ENCODE measurements at places on chromosomes 4 and X. TPM values are rescaled to one million over a fixed set of nuclear protein-coding genes. Genes with fewer than 3 reads are reported as not detected.

Gene PDE5A
- 0.66 TPM for total RNA-seq

Gene INTU
- 0.21 TPM for total RNA-seq

Gene GPC4
- 0.27 TPM for total RNA-seq

Gene TRIM60
- total RNA-seq, result not detected

Gene CENPVL1
- not detected for total RNA-seq

Gene ARHGAP24
- total RNA-seq, result not detected

Gene TRPC5OS
- not detected for total RNA-seq

Gene TRIM75
- not detected for total RNA-seq

Gene GLUD2
- 0.36 TPM for total RNA-seq

DNA sequence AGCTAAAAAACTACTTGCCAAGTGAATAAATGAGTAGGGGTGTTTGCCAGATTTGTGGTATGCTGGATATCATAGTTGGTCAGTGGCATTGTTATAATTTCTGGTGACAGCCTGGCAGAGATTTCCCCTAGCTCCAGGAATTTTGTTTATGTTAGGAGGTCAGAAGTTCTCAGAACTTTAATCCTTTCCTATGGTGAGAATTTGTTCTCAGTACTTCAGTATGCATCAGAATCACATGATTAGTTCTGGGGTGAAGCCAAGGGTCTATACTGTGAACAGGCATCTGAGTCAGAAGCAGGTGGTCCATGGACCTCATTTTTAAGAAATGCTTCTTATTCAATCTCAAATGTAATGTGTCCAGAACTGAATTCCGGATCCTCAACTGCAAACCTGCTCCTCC is 10.5 kb downstream of the RASSF6 start:
- DNase-seq, result no peak

DNA sequence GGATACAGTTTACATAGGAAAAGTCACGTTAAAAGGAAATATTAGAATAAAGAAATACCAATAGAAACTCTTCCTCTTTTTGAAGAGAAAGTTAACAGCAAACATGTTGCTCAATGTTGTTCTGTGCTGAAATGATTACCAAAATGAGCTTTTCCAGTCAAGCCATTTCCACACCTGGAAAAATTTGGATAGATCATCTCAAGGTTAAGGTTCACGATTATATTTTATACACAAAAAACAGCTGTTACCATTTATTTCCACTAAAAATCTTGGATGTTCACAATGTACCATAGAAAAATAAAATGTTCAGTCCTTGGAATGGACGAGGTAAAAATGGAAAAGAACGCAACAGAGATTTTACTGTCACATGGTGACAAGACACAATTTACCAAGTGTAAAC is 218.7 kb downstream of the SCFD2 start:
- DNase-seq, result no peak

GRCh38 chr4:53861856-53862610 is 202.4 kb downstream of the CHIC2 start:
- no peak for DNase-seq

DNA sequence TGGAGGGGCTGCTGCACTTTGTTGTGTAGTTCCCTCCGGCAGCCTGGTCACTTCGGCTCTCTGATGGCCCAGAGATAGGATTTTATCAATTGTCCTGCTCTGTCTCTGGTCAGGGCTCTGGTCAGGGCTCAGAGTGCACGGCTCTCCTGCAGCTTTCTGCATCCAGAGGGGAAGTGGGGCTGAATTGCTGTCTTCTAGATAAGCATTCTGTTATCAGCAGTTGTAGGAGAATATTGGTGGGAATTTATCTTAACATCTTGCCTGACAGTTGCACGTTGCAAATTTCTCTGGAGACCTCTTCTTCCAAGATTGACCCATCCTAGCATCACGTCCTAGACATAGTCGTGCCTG is 62.8 kb downstream of the FAM193A start:
- no peak for DNase-seq

DNA sequence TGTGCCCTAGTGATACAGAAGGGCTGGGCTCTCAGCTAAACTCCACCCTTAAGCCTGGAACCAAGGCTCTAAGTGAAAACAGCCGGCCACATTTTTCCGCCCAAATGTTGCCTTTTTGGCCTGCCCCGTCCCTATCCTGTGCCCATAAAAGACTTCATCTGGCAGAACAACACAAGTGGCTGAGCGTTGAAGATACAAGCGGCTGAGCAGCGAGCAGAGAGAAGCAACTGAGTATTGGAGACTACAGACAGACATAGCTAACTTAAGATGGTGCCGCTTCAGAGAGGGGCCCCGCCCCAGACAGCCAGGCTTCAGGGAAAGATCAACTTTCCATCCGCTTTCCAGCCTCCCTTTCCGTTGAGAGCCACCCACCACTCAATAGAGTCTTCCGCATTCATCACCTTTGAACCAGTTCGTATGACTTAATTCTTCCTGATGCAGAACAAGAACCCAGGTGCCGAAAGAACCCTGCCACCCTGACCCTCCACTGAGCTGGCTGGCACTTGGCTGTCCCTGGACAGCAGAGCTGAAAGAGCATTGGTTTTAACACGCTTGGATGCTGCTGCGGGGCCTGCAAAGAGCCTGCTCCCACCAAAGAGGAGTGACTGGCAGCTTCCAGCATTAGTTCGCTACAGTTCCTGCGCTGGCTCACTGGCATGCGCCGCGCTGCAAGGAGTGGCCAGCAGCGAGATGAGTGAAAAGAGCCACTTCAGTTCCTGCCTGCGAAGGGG is 853.2 kb upstream of the INTU start:
- no peak for DNase-seq

DNA sequence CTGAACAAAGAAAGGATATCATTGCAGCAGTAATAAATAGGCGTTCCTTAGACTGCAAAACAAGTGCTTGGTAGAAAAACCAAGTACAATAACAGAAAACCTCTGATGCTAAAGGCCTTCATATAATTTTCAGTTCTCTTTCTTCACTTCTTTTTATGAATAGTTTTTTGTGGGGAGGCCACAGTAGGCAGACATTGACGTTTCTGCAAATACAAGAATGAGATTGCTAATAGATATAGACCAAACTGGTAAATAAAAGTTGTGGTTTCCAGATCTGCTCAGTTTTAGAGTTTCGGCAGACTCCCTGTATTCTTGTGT is 57.0 kb upstream of the RAP1GDS1 start:
- DNase-seq, result no peak

GRCh38 chr4:94960708-94961107 is 203.0 kb downstream of the BMPR1B start:
- DNase-seq, result no peak

- no peak for DNase-seq
Measured at GRCh38 chr4:24843096-24843495, 47.7 kb downstream of the SOD3 start.

DNA sequence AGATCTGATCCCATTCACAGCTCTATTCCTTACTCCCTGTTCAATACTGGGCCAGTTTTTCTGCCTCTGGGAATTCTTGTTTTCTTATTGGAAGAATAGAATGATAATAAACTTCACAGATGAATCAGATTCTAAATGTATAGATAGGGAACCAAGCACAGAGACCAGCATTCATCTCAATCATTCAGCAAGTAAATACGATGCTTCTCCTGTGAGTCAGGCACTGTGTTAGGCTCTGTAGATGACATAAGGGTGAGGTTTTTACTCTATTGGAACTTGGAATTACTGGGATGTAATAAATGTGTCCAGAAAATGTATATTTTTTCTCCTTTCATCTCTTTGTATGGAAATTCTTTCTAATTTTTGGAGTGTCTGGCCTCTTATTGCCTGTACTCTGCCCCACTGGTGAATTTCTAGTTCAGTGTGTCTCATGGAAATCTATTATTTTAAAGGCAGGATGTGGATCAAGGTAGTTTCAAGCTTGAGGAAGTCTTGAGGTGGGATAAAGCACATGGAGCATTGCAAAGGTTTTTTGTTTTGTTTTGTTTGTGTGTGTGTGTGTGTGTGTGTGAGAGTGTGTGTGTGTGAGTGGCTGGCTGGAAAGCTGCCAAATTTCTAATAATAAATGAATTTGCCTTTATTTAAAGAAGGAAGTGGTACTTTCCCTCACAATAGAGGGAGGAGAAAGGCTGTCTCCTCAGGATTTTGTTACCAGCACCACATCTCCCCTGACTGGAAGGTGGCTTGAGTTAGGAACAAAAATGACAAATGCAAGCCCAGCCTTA is 117.9 kb upstream of the HS3ST1 start:
- no peak for DNase-seq

- DNase-seq, result no peak
Measured at GRCh38 chr4:165602621-165603020, 223.8 kb downstream of the CPE start.

- no peak for DNase-seq
Measured at GRCh38 chr4:87038837-87039615, 104.2 kb downstream of the AFF1 start.

DNA sequence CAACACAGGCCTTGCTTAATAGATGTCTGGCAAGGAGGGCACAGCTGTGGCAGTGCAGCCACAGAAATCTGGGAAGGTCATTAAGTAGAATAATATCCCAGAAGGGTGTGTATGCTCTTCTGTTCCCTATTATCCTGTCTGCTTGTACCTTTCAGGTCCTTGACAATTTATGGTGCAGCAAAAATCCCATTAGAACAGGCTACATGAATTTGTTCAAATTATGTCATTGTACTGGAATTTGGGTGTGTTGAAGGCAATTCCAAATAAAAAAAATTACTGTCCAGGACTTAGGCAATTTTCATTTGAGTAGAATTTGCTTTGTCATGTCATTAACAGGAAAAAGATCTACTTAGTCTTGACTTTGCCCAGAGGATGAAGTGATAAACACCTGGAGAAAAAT is 192.1 kb downstream of the IDS start:
- DNase-seq, result no peak

- no peak for DNase-seq
Measured at GRCh38 chr4:63459329-63459728, 949.9 kb downstream of the TECRL start.

GRCh38 chrX:16042980-16043379 is 80.4 kb upstream of the GRPR start:
- DNase-seq, result no peak

DNA sequence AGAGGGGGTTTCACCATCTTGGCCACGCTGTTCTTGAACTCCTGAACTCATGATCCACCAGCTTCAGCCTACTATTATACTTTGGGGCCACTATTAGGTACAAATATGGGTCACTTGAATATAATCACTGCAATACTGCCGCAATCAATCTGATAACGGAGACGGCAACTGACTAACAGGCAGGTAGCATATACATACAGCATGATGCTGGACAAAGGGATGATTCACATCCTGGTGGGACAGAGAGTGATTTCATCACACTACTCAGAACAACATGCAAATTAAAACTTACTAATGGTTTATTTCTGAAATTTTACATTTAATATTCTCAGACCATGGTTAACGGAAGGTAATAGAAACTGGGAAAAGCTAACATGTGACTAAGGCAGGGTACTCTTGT is 10.9 kb downstream of the LRBA start:
- DNase-seq, result no peak

DNA sequence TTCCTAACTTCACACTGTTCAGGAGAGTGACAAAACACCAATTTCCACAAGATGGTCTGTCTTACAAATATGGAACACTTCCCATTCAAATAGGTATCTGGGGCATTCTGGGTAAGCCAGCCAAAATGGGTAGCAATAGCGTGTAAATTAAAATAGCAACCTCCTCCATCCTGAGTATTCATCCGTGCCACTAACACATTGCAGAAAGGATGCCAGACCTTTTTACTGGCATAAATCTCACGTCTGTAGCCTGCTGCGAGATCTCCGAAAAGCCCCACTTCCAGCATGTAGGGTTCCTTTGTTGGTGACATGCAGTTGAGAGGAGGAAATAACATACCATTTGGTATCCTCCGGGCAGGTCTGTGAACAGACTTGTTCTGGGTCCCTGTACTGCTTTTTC is 52.7 kb upstream of the RAI2 start:
- no peak for DNase-seq

DNA sequence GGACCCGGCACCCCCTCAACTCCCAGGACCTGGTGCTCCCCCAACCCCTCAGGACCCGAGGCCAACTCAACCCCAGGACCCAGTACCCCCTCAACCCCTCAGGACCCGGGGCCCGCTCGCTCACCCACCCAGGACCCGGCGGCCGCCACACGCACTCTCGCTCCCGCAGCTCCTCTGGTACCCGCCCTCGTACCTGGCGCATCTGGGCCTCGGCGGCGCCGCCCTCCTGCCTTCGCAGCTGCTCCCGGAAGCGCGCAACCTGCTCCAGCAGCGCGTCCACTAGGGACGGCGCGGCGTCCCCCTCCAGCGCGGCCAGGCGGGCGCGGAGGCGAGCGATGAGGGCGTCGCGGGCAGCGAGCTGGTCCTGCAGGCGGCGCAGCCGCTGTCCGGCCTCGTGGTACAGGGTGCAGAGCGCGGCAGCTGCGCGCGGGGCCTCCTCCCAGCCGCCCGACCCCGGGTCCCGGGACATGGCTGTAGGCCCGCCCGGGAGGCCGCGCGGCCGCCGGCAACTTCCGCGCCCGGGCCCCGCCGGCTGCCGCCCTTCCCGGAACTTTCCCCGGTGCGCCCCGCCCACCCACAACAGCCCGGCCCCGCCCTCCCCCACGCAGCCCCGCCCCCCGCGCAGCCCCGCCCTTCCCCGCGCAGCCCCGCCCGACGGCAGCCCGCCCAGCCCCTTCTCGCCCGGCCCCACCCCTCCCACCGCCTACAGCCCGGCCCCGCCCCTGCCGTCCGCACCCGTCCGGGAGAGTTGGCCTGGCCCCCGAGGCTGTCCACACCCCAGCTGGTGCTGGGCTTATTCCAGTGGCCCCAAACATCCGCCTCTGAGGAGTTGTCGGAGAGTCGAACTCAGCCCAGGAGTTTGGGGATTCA is at the start of gene TNIP2:
Gene TNIP2, minus strand, starts transcription at position 516 of the 870 bp plus-strand sequence. Its CDS starts 47 bp downstream, at position 469.
- DNase-seq, result peak; percentile 76

- peak; percentile 23 for DNase-seq
Measured at GRCh38 chr4:1907848-1908525, 36.8 kb downstream of the NSD2 start.

GRCh38 chrX:78119521-78120227 is 15.6 kb downstream of the PGK1 start:
- DNase-seq, result no peak

DNA sequence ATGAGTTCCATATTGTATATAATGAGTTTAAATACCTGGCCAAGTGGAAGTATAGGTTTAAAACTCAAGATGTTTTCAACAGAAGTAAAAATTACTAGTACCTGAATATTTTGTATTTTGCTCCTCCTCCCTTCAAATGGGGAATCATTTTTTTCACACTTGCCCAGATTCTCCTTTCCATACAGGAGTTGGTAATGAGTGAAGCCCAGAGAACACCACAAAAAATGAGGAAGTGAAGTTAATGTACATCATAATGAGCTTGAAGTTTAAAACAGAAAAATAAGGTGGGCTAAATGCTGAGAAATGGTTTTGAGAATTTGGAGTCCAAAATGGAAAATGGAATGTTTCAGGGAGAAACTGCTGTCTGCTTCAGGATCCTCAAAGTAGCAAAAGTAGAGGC is 364.8 kb upstream of the EMCN start:
- no peak for DNase-seq

- no peak for DNase-seq
Measured at GRCh38 chr4:143745874-143746273, 45.4 kb upstream of the FREM3 start.

DNA sequence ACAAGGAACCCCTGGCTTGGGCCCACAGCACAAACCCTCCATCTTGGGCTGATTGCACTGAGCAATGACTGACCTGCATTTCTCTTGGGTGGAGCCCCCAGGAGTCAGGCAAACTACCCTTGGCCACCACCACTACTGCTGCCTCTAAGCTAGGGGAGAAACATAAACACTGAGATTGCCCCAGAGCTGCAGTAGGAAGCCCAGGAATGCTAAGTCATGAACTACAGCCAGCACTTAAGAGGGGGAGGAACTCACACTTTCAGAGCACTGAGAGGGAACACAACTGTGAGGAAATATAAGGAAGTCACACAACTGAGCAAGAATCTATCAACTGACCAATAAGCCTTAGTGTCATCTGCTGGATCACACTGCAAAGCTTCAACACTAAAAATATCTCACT is 111.6 kb upstream of the PPP3CA start:
- DNase-seq, result no peak

All from activated naive CD4-positive, alpha-beta T cell treated with anti-CD3 and anti-CD28 coated beads, Interleukin-2, amount 50 U/mL, for 72 hours (primary cell).